ENCODE measurements at places on chromosomes 3 and 15. TPM values are rescaled to one million over a fixed set of nuclear protein-coding genes. Genes with fewer than 3 reads are reported as not detected.

The RTP3 gene
- total RNA-seq = not detected

The ADGRG7 gene
- not detected for total RNA-seq

The FGF12 gene
- under 0.01 TPM for total RNA-seq

The LYZL4 gene
- total RNA-seq = not detected

The TP63 gene
- under 0.01 TPM for total RNA-seq
